CD4-positive, alpha-beta T cell treated with Interleukin-1 beta for 1 hour (primary cell): ENCODE measurements at places on chromosomes 6 and 20.

DNA sequence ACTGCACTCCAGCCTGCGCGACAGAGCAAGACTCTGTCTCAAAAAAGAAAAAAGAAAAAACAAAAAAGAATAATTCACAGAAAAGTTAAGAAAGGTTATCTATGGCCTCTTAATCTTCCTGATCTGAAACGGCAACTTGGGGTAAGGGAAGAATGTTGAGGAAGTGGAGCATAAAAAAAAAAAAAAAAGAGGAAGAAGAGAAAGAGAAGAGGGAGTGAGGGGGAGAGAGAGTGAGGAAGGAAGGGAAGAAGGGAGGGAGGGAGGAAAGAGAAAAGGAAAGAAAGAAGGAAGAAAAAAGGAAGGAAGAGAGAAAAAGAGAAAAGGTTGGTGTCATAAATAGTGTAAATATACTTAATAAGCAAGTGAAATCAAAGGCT is 68.9 kb upstream of the NCOA3 start:
- no peak for DNase-seq

GRCh38 chr6:149925974-149926777 is 3.3 kb upstream of the RAET1G start:
- peak; percentile 66 for DNase-seq

GRCh38 chr20:53409447-53409717 is 184.3 kb downstream of the ZNF217 start:
- DNase-seq = no peak

DNA sequence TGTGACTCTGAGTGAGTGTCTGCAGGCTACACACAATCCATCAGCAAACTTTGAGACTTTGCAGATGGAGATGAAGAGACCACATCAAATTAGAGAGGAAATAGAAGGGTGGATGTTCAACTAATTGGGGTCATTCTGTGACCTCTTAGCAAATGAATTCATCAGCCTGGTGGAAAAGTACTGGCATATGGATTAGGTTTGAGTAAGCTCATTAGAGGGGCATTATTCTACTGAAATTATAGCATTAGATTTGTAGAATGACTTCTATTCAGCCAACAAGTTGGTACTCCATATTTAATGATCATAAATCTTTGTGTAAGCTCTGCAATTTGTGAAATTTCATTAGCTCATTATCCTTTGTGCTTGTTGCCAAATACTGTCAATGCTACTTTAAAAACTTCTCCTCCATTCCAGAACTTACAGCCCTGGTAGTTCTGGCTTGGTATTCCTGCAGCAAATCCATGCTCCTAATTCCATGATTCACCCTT is 63.8 kb downstream of the ADTRP start:
- no peak for DNase-seq

GRCh38 chr6:157438611-157439111 is 57.7 kb downstream of the ZDHHC14 start:
- DNase-seq = no peak

- peak; percentile 9 for DNase-seq
These were observed 24.8 kb downstream of the RNF146 start for GRCh38 chr6:127291495-127291894.

DNA sequence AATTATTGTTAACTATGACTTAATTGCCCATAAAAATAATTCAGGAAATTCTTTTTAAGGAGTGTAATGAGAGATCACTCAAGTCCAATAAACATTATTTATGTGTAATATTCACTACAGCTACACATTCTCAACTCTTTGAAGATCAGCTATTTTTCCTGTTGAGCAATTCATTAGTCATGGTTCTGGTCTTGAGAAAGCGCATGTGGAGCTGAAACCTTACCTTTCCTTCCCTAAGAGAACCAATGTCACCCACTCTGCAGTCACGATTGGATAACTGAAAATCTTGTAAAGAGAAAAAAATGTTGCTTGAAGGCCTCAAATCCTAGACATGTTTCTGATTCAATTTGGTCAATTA is 736.9 kb upstream of the MARCKS start:
- DNase-seq = no peak

- peak; percentile 79 for DNase-seq
These were observed 657 bp downstream of the ZHX3 start for GRCh38 chr20:41316602-41317545.

DNA sequence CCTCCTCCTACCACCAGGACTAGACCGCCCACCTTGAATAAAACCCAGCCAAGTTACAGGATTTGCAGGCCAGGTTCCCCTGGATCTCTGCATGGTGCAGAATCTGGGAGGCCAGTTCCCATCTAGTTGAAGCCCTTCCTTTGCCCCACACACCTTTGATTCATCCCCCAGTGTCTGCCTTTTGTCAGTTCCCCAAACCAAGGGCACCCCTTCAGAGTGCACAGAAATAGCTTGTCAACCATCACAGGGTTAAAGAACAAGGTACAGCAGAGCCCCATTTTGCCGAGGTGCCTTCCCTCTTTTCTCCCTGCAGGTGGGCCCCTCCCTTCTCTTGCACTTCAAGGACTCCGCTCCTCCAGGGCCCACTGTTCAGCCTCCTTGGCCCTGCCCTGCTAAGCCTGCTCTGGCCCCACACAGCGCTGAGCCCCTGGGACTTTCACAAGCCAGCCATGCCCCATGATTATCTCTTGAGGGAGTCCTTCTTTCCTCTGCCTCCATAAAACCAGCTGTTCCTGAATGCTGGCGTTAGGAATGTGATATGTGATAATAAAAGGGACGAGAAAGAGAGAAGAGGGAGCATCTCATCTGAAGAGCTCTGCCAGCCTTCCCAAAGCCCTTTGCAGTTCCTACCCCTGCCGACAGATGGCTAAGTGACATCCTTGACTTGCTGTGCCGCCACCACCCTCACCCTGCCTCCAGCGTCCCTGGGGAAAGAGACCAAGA is 280.3 kb downstream of the CDC5L start:
- DNase-seq = peak; percentile 9

DNA sequence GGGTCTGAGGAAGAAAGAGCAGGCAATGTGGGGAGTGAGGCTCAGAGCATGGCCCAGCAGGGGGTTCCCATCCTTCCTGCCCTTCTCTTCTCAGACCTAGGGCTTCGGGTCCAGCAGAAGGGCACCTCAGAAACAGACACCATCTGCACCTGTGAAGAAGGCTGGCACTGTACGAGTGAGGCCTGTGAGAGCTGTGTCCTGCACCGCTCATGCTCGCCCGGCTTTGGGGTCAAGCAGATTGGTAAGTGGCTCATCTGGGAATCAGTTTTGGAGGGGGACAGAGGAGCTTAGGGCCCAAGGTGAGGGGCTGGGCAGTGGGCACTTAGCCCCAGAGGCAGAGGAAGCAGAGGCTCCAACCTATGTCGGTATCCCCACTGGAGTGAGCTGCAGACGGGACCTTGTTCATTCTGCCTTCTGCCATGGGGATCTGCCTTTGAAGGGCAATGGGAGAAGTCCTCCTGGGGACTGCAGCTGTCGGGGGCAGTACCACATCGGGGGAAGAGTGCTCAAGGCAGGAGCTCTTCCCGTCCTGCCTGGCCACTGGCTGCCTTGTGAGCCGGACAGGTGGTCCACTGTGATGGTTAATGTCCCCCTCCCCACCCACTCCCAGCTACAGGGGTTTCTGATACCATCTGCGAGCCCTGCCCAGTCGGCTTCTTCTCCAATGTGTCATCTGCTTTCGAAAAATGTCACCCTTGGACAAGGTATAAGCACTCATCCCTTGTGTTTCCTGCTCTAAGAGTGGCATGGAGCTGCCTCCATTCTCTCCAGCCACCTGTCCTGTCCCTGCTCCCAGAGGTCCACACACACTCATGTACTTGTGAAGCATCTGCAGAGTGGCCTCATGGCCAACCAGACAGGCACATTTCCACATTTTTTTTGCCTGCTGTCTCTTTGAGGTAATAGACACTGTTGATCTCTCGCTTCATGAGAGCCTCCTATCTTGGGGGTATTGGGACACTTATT is 4.7 kb downstream of the CD40 start:
- DNase-seq = no peak

- peak; percentile 31 for DNase-seq
These were observed 585 bp downstream of the PIM1 start for GRCh38 chr6:37170273-37171200.

DNA sequence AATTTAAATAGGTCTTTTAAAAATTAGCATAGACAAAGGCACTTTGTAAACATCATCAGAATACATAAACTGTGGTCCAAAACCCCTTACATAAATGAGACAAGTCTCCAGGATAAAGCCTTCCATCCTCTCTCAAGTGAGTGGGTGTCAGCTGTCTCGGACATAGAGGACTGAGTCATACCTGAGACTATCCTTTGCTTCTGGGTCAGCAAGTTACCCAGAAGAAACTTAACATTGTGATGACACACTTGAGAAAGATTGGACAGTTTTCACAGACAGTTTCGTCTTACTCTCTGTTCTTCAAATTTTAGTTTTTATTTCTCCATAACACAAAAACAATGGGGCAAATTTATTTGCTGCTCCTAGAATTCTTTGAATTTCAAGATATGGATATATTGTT is 838.0 kb downstream of the DHX35 start:
- no peak for DNase-seq

DNA sequence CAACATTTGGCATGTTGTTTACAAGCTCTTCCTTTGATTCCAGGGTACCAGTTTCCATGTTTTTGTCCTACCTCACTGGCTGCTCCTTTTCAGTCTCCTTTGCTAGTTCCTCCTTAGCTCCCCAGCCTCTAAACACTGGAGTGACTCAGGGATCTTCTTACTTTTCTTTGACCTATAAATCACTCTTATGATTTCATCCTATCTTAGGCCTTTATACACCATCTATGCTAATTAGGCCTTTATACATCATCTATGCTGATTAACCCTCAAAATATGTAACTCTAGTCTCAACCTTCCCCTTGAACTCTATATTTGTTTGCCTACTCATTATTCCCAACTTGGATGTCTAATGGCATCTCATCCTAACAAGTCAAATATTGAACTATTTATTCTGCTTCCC is 9.5 kb downstream of the TMEM30A start:
- no peak for DNase-seq

DNA sequence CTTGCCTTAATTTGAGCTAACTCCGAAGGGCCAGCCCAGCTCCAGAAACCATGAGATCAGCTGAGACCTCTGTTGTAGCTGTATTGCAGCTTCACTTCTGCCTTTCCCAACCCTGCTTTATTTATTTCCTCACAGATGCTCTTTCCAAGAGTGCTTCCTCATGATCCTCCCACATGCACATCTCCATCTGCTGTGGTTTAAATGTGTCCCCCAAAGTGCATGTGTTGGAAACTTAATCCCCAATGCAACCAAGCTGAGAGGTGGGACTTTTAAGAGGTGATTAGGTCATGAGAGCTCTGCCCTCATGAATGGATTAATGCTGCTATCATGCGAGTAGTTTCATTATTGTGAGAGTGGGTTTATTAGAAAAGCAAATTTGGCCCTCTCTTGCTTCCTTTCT is 164.4 kb upstream of the TAB2 start:
- no peak for DNase-seq

- no peak for DNase-seq
These were observed 355.9 kb downstream of the PREX1 start for GRCh38 chr20:48471759-48472408.

DNA sequence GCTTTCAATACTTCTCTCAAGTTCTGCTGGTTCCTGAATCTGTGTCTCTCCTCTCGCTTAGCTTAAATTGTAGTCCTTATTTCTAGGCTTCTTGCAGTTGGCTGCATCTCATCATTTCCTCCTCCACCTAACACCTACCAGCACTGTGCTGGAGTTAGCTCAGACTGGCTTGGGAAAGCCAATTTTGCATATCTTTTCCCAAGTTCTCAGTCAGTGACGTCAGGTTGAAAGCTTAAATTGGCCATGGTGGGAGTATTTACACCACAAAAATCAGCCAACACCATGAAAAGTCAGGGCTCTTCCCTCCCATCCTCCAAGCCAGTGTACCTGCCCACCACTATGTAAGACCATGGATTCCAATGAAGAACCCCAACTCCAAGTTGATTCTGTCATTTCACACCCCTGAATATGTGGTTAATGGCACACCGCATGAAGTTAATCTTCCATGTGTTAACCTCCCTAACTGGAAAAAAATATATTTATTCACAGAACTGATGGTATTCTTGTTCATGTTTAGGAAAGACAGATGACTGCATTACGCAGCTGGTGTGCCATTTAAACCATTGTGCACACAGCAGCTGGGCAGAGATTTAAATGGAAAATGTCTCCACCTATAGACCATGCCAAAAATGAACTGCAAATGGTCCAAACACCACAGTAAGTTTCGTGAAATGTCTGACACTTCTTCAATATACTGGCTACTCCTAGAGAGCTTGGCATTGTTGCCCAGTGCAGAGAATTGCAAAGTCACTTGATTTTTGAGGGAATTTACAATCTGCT is 274.1 kb upstream of the MAP3K7 start:
- no peak for DNase-seq

GRCh38 chr6:53986165-53986720 is 125.0 kb upstream of the MLIP start:
- DNase-seq = no peak

- DNase-seq = no peak
These were observed 305.5 kb downstream of the FOXC1 start for GRCh38 chr6:1915226-1915625.

DNA sequence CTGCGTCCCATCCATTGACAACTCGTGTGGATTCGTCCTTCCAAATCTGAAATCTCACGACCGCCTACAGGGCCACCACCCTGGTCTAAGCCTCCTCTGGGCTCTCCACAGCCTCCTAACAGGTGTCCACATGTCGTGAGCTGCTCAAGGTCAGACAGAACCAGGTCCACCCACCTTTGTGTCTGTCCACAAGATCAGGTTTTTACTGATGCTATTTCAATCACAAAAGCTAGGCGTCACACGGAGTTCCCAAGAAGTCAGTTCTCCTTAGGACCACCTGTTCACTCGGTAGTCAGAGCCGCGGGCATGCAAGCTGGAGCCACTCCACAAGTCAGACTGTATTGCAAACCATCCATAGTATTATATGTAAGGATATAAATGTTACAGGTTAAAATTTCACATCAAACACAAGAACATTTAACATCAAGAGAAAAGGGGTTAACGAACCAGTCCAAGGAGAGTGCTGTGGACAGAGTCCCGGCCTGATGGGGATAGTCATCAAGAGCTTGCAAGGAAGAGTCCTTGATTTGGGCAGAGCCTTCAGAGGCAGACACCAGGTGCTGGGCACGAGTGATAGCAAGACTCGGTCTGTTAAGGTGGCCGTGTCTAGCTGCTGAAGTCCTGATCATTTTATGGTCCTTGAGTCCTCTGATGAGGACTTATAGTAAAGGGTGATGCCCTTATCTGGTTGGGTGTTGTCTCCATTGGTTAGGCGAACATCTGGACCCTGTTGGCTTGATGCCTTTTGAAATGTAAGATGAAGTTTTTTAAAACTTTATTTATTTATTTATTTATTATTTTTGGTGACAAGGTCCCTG is 731 bp upstream of the DNPH1 start:
- DNase-seq = no peak
